Muscle of leg (tissue), 16 donors: ENCODE measurements at places on chromosomes 16 and 17. TPM values are rescaled to one million over a fixed set of nuclear protein-coding genes. Genes with fewer than 3 reads are reported as not detected.

The GSDMA gene
- 0.22 TPM for total RNA-seq

The LGALS9B gene
- not detected for total RNA-seq

The MAPT gene
- total RNA-seq, result 4.0 TPM

The CACNG5 gene
- not detected for total RNA-seq

The SP6 gene
- total RNA-seq, result 0.18 TPM
